ENCODE measurements at places on chromosomes 2 and 18. TPM values are rescaled to one million over a fixed set of nuclear protein-coding genes. Genes with fewer than 3 reads are reported as not detected.

The KIAA2012 gene
- not detected for total RNA-seq

- no peak for DNase-seq
These were observed 233.2 kb downstream of the TCF4 start for GRCh38 chr18:55354795-55355194.

- no peak for DNase-seq
These were observed 8.6 kb downstream of the MREG start for GRCh38 chr2:216004697-216005283.

The CHRNG gene
- not detected for total RNA-seq

The ZBTB7C gene
- 0.41 TPM for total RNA-seq

Measured in fibroblast of the aortic adventitia (primary cell).